ENCODE measurements at places on chromosomes 11 and 22. TPM values are rescaled to one million over a fixed set of nuclear protein-coding genes. Genes with fewer than 3 reads are reported as not detected.

CHRM4 gene
- under 0.01 TPM for total RNA-seq

MRGPRD gene
- total RNA-seq: not detected

NPAS4 gene
- not detected for total RNA-seq

POLR2L gene
- total RNA-seq: 25.2 TPM

DRG1 gene
- total RNA-seq: 131 TPM

PGA5 gene
- not detected for total RNA-seq

ANKK1 gene
- total RNA-seq: not detected

SLC22A6 gene
- not detected for total RNA-seq

CPT1A gene
- total RNA-seq: 42.2 TPM

RIMBP3B gene
- not detected for total RNA-seq

MS4A1 gene
- not detected for total RNA-seq

MRGPRX4 gene
- total RNA-seq: not detected

IL18 gene
- not detected for total RNA-seq

SMCO4 gene
- 16.7 TPM for total RNA-seq

KCNQ1 gene
- total RNA-seq: not detected
